ENCODE measurements at places on chromosomes 1 and 21. TPM values are rescaled to one million over a fixed set of nuclear protein-coding genes. Genes with fewer than 3 reads are reported as not detected.

Gene KRTAP13-1
- not detected for total RNA-seq

- no peak for DNase-seq
Observed at GRCh38 chr1:227926216-227926791, 21.4 kb downstream of the WNT9A start.

DNA sequence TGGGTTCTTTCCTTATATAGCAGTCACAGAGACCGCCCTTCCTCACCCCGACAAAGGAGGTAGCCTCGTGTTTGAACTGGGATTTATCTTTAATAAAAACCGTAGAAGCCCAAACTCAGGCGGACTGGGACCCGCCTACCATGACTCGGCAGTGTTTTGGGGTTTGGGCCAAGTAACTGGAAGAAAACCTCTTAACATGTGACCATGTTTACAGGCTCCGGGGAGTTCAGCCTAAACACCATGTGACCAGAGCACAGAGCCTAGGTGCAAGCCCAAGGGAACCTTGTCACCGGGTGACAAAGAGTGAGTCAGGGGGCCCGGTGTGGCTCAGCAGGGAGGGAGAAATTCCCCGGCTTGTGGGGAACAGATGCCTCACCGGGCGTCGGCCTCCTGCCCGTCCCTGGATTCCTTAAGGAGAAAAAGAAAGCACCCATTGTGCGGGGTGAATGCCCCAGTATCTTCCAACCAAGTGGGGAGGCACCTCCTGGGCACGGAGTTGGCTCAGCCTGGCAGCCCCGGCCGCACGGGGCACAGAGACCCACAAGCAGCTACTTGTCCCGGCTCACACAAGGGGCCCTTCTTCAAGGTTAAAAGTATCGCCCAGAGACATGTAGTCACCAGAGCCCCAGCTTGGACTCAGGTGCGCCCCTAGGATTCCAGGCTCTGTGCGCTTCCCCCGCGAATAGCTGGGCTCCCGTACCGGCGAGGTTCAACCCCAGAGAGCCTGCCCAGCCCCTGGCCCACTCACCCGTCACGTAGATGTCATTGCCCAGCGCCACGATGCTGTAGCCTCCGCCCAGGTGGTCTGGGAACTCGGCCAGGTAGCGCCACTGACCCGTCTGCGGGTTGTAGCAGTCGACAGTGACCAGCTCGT, 1.4 kb downstream of the KLHL21 start:
- DNase-seq = peak; percentile 87

- DNase-seq = no peak
Observed at GRCh38 chr1:206438554-206438953, 31.7 kb upstream of the IKBKE start.

Gene SVBP
- total RNA-seq = 13.1 TPM

DNA sequence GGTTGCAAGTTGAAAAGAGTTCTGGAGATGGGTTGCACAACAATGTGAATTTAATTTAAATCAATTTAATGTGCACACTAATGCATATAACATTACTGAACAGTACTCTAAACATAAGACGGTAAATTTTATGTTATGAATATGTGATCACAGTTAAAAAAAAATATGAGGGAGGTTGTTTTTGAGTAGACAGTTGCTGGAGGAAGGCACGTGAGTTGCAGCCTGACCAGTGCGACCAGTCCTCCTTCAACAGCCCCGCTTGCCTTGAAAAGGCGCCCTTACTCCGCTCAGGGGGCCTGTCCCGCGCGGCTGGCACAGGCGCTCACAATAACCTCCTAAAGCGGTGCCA, 322 bp upstream of the OLIG1 start:
- DNase-seq = no peak

GRCh38 chr1:189673217-189673616, 804.4 kb downstream of the BRINP3 start:
- no peak for DNase-seq

Gene FAM72D
- not detected for total RNA-seq
